ENCODE measurements at places on chromosomes 1 and 21.

DNA sequence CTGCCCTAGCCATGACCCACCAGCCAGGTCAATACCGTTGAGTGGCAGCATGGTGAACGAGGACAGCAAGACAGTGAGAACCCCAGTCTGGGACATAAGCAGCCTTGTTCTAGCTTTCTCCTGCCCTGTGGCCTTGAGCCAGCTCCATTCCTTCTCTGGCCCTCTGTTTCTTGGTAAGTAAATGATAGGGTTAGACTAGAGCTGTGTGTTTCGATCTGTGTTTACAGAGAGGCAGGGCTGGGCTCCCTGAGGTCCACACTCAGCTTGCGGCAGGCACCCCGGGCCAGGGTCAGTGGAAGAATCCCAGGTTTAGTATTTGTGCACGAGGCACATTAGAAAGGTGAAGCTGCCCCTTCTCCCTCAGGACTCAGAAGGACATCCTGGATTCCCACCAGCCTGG lies 27.3 kb downstream of the FOXO6 start:
- no peak for DNase-seq

GRCh38 chr1:161502181-161502580 lies 3.1 kb upstream of the FCGR2A start:
- DNase-seq = peak; percentile 84

- DNase-seq = no peak
Measured at GRCh38 chr1:156284112-156284511, at the start of gene TMEM79. Gene TMEM79, plus strand, starts transcription at chr1:156284325. Its CDS starts 902 bp downstream, at chr1:156285227.

- DNase-seq = peak; percentile 41
Measured at GRCh38 chr1:145961425-145962156, 2.8 kb downstream of the ANKRD34A start.

DNA sequence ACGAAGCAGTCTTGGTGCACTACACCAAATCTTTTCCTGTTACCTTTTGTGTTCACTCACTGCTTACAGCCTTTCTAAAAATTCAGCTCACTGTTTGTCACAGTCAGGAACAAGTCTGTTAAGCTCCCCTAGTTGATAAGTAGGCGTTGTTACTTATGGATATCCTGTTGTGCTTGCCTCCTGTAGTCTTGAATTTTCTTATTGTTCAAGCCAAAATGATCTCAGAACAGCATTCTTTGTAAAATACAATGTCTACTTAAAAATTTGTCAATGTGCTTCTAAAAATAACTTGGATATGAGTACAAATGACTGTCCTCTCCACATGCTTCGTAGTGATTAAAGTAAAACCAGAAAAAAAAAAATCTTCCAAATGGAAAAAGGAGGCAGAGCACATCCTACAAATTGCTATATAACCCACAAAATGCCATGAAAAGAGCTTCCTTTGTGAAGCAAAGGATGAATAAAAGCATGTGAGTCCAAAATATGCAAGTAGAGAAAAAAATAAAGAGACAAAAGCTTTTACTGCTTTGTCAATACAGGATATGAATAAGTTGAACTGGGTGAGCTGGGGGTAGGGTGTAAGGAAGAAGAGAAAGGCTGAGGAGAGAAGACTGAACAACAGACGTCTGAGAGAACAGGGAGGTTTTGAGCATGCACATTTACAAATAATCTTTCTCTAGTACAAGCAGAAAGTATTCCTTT lies 228.9 kb upstream of the ADGRL4 start:
- no peak for DNase-seq

DNA sequence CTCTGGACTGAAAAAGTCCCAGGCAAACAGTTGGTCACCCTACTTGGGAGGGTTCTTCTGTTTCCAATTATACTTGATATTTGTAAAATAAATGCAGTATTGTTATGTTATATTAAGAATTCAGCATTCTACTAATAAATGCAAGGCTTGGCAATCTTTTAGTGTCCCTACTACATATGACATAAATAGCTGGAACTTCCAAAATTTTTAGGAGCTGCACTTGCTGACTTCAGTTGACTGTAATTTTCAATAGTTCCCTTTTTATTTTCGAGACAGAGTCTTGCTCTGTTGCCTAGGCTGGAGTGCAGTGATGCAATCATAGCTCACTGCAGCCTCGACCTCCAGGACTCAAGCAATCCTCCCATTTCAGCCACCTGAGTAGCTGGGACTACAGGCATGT lies 20.0 kb downstream of the FOXD3 start:
- DNase-seq = no peak

DNA sequence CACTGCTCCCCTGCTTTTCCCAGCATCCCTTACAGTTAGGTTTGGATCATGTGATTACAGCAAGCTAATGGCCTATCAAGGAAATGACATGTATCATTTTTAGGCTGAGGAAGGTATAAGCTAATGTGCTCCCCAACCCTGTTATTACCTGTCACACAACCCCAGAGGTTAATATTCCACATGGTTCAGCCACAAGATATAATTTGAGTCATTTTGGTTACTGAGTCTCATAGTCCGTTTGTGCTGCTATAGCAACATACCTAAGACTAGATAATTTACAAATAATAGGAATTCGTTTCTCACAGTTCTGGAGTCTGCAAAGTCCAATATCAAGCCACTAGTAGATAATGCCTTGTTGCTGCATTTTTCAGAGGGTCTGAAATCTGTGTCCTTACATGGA lies 29.1 kb upstream of the SLC16A1 start:
- no peak for DNase-seq

GRCh38 chr1:219442611-219443061 lies 170.3 kb downstream of the ZC3H11B start:
- no peak for DNase-seq

DNA sequence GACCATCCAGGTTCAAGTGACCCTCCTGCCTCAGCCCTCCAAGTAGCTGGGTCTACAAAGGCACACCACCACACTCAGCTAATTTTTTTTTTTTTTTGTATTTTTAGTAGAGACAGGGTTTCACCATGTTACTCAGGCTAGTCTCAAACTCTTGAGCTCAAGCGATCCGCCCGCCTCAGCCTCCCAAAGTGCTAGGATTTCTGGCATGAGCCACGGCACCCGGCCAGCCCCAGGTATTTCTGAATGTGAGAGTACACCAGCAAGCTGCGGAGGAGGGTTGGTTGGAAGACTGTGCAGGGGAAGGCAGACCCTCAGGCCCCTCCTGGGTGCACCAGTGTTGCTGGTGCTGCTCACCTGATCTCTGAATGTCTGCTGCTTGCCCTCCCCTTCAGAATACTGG lies 33.1 kb upstream of the SIM2 start:
- DNase-seq = no peak

DNA sequence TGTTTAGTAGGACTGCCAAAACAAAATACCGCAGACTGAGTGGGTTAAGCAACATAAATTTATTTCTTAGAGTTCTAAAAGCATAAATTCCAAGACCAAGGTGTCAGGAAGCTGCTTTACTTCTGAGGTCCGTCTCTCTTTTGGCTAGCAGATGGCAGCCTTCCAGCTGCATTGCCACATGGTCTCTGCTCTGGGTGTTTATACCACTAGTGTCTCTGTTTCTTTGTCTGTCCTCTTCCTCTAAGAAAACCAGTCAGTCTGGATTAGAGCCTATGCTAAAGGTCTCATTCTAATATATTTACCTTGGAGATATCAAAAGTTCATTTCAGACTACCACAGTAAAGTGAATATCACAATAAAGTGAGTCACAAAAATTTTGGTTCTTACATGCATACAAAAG lies 519.8 kb downstream of the COL11A1 start:
- no peak for DNase-seq

DNA sequence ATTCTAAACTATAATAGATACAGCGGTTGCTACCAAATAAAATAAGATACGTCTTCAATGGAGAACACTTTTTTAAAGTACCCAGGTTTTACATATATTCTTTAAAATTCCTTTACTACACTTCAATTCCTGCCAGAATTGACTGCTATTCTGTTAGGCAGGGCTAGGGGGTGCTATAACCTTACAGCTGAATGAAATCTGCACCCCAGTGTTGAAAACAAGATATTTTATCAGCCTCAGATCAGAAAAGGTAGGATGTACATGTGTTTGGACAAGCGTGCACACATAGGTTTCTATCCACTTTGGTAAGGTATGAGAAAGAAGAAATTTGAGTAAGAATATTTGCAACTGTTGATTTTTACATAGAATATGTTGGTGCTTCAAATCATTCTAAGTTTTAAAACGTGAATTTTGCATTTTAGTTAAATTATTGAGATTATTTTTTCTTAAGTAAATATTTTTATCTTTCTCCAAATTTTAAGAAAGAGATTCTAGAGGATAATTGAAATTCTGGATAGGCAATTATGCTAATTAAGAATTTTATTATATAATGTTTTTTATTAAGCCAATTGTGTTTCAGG lies 490.8 kb upstream of the ADGRL4 start:
- DNase-seq = peak; percentile 2

DNA sequence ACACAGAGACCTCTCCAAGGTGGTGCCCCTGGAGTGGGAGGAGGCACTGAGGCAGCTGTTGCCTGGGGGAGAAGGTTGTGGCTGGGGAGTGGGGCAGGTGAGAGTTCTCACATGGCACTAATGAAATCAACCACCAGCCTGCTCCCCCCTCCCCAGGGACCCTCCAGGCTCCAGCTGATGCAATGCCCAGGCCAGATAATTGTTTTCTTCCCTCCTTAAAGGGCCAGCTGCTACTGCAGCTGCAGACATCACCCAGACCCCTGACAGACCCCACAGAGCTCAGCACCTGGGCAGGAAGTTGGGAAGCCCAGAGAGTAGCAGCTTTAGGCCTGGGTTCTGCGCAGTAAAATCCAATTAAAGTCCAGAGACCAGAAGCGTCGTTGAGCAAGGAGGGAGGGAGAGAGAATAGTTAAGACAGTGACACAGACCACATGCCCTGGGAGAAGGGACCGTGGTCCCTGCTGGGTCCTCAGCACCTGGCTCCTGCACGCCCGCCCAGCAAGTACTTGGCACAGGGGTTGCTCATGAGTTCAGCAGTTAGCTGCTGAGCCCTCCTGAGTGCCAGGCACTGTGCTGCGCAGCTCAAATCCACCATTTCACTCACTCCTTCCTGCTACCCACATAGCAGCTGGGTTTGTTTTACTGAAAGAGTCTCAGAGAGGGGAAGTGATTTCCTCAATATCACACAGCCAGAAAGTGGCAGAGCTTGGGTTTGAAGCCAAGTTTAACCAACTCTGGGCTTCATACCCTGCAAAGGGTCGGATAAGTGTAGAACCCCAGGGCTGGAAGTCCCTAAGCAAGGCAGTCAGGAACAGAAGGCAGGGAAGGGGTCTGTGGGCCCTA lies 1.9 kb downstream of the RIMS3 start:
- DNase-seq = peak; percentile 59

- DNase-seq = no peak
Measured at GRCh38 chr1:39370602-39371001, 120.8 kb upstream of the BMP8A start.

GRCh38 chr1:25036117-25036546 lies 106.1 kb upstream of the RUNX3 start:
- no peak for DNase-seq

GRCh38 chr1:63662841-63663240 lies 69.6 kb downstream of the PGM1 start:
- no peak for DNase-seq

GRCh38 chr1:172662464-172663109 lies 3.7 kb downstream of the FASLG start:
- DNase-seq = no peak

DNA sequence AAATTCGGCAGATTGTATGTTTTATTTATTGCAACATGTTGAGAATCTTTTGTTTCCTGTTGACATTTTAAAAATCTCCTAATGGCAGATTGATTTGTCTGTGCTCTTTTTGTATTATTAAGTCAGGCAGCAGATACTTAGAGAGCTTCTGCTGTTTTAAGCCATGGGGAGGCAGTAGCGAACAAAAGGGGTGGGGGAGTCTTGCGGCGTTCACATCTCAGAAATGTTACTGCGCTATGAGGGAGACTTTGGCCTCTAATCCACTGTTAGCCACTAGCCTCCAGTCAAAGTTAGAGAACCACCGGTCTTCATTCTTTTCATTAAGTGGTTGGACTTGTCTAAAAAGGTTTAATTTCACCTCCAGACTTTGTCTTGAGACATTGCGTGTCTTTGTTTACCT lies 93.6 kb downstream of the DYRK1A start:
- DNase-seq = no peak

- no peak for DNase-seq
Measured at GRCh38 chr21:39696618-39697017, 48.4 kb upstream of the IGSF5 start.

DNA sequence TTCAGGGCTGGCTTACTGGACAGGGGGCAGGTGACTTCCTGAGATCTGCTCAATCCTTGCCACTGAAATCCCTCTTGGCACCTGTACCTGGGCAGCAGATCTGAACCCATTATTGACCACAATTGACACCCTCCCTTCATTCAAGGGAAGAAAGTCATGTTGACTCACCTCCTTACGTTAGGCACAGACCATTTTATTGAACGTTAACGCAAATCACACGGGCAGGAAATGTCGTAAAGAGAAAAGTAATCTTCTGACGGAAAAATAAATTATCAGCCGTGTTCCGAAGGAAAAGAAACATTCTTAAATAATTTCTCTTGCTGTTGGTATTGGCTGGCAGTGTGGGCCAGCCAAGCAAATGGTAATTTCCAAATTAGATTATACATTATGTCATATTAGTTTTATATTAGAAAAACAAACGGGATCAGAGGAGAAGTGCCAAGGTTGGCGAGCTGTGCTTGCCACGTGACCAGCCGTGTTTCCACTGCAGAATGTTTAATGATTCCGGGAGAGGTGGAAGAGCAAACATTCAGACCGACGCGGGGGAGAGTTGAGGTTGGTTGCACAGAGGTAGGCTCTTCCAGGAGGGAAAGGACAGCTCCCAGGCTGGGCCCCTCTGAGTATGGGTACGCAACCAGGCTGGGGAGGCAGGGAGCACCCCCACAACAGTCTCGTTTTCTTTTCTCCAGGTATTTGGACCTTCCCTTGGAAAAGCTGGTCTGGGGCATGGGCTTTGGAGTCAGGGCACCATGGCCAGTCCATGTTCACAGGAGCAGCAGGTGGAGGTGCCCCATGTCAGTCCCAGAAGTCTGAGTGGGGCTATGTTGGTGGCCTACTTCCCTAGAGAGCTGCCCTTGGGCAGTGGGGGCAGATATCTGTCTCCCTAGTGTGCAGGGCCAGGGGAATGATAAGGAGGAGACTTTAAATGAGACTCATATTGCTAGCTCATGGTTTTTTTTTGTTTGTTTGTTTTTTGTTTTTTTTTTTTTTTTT lies 121.1 kb downstream of the FOXD2 start:
- peak; percentile 55 for DNase-seq

Data from NCI-H1417 (cell line).